CD4-positive, alpha-beta T cell (primary cell): ENCODE measurements at places on chromosomes 5 and 9.

DNA sequence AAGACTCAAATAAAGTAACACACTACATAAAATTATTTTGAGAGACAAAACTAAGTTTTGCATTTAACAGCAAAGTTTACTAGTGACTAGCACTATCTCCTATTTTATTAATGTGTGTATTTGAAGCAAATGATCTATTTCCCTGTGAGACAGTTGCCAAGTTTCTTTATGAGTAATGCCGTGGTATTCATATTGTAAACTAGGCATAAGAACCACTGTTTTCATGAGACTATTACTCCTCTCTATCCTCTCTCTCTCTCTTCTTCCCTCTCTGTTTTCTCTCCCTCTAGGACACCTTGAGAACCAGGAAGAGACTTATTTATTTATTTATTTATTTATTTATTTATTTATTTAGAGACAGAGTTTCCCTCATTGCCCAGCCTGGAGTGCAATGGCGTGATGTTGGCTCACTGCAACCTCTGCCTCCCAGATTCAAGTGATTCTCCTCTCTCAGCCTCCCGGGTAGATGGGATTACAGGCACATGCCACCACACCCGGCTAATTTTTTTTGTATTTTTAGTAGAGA is 61.1 kb downstream of the MLANA start:
- DNase-seq, result no peak

- DNase-seq, result no peak
Measured at GRCh38 chr5:7422316-7423106, 26.6 kb downstream of the ADCY2 start.

DNA sequence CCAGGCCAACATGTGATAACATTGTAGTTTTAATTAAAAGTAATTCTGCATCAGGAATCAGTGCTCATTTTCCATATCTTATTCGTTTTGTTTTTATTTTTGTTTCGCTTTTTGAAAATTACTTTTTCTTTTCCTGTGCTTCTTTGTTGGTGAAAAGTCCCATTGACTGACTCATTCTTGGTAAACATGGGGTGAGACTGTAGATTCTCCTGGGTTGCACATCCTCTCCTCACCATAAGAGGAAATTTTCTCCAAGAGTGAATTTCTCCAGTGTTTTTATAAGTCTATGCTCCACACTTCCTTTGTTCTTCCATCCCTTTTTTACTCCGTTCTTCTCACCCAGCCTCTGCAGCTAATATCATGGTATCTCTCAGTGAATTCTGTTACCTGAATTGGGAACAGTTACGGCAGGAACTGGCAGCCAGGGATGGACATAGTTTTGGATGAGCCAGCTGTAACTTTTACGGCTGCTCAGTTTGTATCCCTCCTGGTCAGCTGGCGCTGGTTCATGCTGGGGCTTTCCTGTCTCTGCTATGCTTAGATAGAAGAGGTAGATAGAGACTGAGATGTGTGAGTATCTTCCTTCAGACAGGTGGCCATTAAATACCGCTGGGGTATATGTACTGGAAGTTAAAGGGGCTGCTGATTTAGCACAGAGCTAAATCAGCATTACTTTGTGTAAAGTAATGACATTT is 80.0 kb downstream of the MAN2A1 start:
- DNase-seq, result no peak

- DNase-seq, result no peak
Measured at GRCh38 chr5:83440826-83441225, 30.7 kb upstream of the VCAN start.

- DNase-seq, result no peak
Measured at GRCh38 chr9:19451240-19452087, 42.7 kb downstream of the ACER2 start.

- DNase-seq, result no peak
Measured at GRCh38 chr5:136802383-136802782, 437.0 kb upstream of the TRPC7 start.

DNA sequence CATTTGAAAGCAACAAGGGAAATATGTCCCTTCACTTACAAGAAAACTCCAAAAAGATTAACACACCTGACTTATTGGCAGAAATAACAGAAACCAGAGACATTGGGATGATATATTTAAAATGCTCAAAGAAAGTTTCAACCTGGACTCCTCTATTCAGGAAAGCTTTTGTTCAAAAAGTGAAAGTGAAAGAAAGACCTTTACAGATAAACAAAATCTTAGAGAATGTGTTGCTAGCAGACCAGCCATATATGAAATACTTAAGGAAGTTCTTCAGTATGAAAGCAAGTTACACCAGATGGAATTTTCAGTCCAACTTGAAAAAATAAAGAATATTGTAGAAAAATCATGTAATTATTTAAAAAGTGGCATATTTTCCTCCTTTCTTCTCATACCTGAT is 1075.1 kb downstream of the NR2F1-AS1 start:
- no peak for DNase-seq

DNA sequence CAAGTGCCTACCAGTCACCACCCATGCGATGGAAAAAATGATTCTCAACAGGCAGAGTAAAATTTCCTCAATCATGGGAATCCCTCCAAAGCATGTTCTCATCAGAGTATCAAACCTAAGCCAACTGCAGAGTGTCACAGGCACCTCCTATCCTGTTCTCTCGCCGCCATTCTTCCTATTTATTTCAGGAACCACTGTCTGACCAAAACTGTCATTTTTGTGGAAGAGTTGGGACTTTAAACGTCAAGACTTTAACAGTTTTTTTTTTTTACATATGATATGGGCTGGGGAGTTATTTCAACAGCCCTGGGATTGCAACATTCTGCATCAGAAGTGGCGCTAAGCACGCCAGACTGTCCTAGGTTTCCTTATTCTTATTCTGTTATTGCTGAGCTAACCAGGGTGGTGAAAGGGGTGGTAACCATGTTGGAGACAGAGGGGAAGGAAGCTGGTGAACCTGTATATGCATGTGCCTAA is 29.5 kb downstream of the PFDN1 start:
- DNase-seq, result no peak

- DNase-seq, result no peak
Measured at GRCh38 chr9:32487981-32488380, 38.0 kb downstream of the RIGI start.

DNA sequence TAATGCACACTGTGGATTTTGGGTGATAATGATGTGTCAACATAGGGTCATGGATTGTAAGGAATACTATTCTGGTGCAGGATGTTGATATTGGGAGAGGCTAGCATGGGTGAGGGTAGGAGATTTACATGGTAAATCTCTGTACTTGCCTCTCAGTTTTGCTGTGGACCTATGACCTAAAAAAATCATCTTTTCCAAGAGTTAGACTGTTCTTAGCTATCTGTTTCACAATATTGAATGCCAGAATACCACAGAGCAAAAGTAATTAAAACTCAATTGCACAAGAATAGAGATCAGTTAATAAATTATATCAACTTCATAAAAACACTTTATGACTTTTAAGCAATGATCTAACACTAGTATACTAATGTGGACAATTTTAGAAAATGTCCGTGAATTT is 651.6 kb downstream of the HTR1A start:
- no peak for DNase-seq

- no peak for DNase-seq
Measured at GRCh38 chr5:17105744-17106418, 111.5 kb upstream of the BASP1 start.

DNA sequence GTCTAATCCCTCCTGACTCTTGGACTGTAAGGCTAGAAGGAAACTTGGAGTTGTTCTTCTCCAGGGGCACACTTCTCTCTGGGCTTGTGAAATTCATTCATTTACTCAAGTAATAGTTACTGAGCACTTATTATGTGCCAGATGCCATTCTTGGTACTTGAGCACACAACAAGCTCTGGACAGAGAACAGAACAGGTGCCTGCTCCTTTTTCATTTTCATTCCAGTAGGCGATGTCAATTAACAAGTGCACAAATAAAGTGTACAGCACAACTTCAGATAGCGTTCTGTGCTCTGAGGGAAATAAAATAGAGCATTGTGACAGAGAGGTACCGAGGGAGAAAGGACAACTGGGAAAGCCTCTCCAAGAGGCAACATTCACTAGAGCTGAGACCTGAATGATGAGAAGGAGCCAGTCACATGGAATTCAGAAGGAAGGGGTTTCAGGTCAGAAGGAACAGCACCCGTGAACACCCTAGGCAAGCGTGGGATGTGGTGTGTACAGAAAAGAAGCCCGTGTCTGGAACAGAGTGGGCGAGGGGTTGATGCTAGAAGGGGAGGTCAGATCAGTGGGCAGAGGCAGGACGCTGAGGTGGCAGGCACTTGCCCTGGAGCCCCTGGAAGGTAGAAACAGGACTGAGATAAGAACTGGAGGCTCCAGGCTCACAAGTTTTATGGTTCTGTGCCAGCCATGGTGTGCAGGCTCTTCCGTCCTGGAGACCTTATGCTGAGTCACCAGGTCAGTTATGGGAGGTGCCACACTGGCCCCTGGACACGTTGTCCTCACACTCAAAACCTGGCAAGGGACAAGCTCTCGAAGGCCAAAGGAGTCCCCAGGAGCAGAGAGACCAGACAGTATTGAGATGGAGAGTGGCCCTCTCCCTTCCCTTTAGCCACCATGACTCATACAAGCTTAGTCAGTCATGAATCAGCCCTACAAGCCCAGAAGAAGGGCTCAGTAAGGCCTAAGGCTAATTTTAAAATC is 7.2 kb upstream of the ABLIM3 start:
- DNase-seq, result no peak

DNA sequence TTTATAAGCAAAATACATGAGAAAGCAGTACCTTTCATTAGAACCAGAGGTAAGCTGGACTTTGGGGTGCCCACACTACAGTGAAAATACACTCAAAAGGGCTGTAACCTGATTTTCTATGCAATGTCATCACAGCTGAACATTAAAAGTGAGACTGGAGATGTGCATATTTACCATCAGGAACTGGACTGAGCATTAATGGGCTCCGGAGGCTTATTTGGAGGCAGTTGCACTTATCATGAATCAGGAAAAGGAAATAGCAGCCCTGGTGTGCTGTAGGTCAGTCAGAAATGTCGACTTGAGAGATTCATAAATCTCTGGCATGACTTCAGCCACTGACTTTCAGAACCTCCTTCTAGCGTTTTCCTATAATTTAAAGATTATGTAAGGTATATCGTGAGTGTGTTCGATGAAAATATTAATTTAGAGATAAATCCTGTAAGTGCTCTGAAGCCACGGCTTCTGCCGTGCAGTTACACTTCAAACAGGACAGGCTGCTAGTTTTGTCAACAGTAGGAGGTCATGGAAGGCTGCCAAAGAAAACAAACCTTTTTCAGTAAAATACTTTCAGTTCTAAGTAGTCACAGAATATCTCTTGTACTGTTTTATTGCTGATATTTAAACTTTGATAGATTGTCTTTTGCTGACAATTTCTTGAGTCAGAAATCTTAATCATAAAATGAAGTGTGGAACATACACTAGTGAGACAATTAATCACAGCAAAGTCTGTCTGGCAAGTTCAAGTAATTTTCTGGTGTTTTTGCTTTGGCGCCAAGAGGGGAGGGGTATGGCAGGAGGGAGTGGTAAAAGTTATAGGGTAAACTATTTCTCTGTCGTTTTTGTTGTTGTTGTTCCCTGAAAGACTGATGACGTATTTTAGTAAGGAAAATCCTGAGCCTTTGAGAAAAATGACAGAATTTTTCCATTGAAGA is 939.7 kb downstream of the NR2F1-AS1 start:
- no peak for DNase-seq

- DNase-seq, result no peak
Measured at GRCh38 chr9:121927081-121927480, 166.0 kb downstream of the TTLL11 start.

DNA sequence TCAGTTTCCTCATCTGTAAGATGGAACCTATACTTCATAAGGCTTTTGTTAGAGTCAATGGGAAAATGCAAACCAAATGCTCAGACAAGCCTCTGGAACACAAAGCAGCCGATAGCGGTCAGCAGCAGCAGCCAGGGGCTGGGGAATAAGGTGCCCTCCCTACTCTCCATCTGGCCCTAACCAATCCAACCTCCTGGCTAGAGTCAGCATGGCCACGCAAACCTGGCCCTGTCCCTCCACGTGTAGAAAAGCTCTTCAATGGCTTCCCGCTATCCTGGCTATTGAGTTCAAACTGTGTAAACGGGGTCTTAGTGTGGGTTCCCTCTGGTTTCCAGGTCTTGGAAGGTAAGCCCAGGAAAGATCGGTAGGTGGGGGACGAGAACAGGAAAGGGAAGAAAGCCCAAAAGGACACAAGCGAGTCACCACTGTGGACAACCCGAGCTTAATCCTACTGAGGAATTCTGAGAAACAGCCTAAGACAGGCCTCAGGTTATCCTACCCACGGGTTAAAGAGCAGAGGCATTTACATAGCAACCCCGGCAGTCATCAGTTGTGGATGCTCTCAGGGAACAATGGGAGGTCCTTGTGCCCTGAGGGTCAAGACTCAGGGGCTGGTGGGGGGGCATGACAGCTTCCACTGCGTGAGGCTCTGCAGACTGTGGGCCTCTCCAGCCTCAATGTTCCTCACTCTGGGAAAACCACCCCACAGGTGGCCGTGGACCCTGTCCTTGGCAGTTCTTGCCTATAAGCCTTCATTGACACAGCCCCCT is 30.9 kb downstream of the FABP6 start:
- DNase-seq, result no peak

- DNase-seq, result no peak
Measured at GRCh38 chr5:92652756-92653155, 928.3 kb downstream of the NR2F1-AS1 start.

DNA sequence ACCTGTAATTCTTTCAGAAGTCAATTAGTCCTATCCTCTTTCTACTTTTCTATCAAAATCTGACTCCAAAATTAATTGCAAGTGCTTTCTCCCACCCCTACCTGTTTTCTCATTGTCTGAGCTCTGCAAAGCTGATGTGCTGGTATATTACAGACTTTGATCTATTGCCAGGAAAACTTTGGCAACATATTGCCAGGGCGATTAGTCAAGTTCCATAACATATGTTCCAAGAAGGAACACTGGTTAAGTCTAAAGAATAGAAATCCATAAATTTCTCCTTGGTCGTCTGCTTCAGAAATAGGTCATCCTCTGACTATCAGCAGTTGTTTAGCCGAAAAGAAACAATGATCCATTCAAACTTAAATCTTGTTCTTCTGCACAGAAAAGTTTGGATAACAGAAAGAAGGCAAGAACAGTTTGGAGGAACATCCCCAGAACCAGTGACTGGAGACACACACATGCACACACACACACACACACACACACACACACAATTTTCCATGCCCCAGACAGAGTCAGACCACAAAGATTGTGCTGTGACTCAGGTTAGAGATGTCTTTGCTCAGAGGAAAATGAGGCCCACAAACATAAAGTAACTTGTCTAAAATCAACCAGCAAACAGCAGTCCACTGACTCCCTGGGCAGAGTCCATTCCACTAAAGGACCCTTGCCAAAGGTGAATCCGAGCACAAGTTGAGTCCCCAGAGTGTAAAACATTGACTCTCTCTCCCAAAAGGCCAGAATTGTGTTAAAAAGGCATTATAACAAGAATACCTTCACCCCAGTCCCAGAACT is 202.1 kb downstream of the DEPDC1B start:
- no peak for DNase-seq

- no peak for DNase-seq
Measured at GRCh38 chr9:132404228-132404881, 2.3 kb downstream of the TTF1 start.

GRCh38 chr5:59891962-59892643 is 1.4 kb downstream of the PDE4D start:
- no peak for DNase-seq

GRCh38 chr9:126474786-126475485 is 138.8 kb upstream of the LMX1B start:
- DNase-seq, result no peak
